ENCODE measurements at places on chromosomes 11 and 22. TPM values are rescaled to one million over a fixed set of nuclear protein-coding genes. Genes with fewer than 3 reads are reported as not detected.

Gene OR11H1
- total RNA-seq: not detected

Gene C1QTNF4
- total RNA-seq: 0.49 TPM

Gene PIK3IP1
- total RNA-seq: 55.9 TPM

Gene DAGLA
- total RNA-seq: 0.17 TPM

Gene MMP27
- total RNA-seq: not detected

Gene OR4A16
- total RNA-seq: not detected

Gene NAALADL1
- 14.1 TPM for total RNA-seq

Gene HOATZ
- total RNA-seq: not detected

Gene CCDC15
- 4.2 TPM for total RNA-seq

Gene PDGFD
- total RNA-seq: not detected

Gene FBLN1
- not detected for total RNA-seq

Gene SLC22A6
- not detected for total RNA-seq

Gene RAB39A
- total RNA-seq: 0.12 TPM

Gene KRTAP5-7
- not detected for total RNA-seq

Gene ELFN2
- 0.17 TPM for total RNA-seq

Gene LAYN
- total RNA-seq: 4.1 TPM

Gene NLRX1
- 26.0 TPM for total RNA-seq

Gene FTH1
- 1,205 TPM for total RNA-seq

Gene C22orf42
- total RNA-seq: not detected

Gene PAAF1
- total RNA-seq: 19.2 TPM

Gene TOLLIP
- 43.2 TPM for total RNA-seq

Gene RTN4RL2
- total RNA-seq: 0.12 TPM

Gene C11orf86
- not detected for total RNA-seq

Gene ARRB1
- 52.1 TPM for total RNA-seq

Gene YPEL4
- total RNA-seq: 0.78 TPM

Gene OR2AT4
- total RNA-seq: not detected

Gene FREY1
- total RNA-seq: 2.7 TPM

Gene C11orf91
- 0.66 TPM for total RNA-seq

Gene TTLL12
- total RNA-seq: 41.1 TPM

Gene ALX4
- total RNA-seq: not detected

Gene MGAT3
- total RNA-seq: 3.9 TPM

Gene UPK3A
- total RNA-seq: not detected

Gene TMEM191B
- not detected for total RNA-seq

Gene LRRC32
- 4.7 TPM for total RNA-seq

Gene ZC3H12C
- total RNA-seq: 2.8 TPM

Gene SAA1
- not detected for total RNA-seq

Gene NLRP10
- total RNA-seq: not detected

Gene NXPE2
- not detected for total RNA-seq

Gene DEFB131B
- total RNA-seq: not detected

Measured in T-helper 1 cell treated with Interleukin-12 subunit alpha and Interleukin-12 subunit beta and Interleukin-4 antibody, amounts not matched to agents 30 ng/mL and 1 ng/mL, for 36 hours (primary cell).